NCI-H345 (cell line): ENCODE measurements at places on chromosomes 2 and 18.
A peak's percentile ranks its signal among the peaks of the same experiment; 100 is the strongest.

- peak; percentile 54 for DNase-seq
Measured at GRCh38 chr2:67880291-67880761, 182.5 kb downstream of the C1D start.

GRCh38 chr2:234808907-234809306, 142.9 kb upstream of the SH3BP4 start:
- no peak for DNase-seq

GRCh38 chr2:236162882-236163470, 5.2 kb downstream of the GBX2 start:
- no peak for DNase-seq

DNA sequence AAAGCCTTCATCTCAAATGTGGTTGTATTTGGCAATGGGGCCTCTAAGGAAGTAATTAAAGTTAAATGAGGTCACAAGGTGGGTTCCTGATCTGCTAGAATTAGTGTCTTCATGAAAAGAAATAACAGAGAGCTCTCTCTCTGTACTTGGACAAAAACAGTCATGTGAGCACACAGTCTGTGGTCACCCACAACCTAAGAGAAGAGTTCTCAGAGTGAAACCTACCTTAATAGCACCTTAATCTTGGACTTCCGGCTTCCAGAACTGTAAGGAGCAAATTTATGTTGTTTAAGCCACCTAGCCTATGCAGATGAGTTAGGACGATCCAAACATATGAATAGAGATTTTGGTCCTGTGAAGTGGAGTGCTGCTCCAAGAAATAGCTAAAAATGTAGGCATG, 758.9 kb downstream of the LRRTM4 start:
- DNase-seq = no peak

GRCh38 chr2:232584238-232584637, 33.7 kb downstream of the EIF4E2 start:
- DNase-seq = no peak

GRCh38 chr2:224308272-224308911, 93.5 kb downstream of the FAM124B start:
- no peak for DNase-seq

- no peak for DNase-seq
Measured at GRCh38 chr2:4653991-4654390, 950.6 kb downstream of the DCDC2C start.

DNA sequence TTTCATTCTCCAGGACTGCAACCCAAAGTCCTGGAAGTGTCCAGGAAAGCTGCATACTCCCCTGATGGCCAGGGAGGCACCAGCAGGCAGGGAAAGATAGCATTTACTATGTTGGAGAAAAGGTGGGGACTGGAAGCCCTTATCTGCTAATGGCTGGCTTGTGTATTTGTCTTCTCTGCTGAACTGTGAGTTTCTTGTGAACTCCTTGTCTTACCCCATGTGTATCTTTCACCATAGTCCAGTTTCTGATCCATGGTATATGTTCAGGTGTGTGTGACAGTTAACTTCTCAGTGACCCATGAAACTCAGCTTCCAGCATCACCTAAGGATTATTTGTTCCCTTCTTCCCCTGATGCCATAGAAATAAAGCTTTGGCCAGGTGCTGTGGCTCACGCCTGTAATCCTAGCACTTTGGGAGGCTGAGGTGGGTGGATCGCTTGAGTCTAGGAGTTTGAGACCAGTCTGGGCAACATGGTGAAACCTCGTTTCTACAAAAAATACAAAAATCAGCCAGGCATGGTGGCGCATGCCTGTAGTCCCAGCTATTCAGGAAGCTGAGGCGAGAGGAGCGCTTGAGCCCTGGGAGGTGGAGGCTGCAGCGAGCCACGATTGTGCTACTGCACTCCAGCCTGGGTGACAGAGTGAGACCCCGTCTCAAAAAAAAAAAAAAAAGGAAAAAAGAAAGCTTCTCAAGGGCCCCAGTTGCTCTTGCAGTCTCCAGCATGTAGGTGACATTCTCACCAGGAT, 112.8 kb upstream of the MAP4K3 start:
- DNase-seq = no peak

DNA sequence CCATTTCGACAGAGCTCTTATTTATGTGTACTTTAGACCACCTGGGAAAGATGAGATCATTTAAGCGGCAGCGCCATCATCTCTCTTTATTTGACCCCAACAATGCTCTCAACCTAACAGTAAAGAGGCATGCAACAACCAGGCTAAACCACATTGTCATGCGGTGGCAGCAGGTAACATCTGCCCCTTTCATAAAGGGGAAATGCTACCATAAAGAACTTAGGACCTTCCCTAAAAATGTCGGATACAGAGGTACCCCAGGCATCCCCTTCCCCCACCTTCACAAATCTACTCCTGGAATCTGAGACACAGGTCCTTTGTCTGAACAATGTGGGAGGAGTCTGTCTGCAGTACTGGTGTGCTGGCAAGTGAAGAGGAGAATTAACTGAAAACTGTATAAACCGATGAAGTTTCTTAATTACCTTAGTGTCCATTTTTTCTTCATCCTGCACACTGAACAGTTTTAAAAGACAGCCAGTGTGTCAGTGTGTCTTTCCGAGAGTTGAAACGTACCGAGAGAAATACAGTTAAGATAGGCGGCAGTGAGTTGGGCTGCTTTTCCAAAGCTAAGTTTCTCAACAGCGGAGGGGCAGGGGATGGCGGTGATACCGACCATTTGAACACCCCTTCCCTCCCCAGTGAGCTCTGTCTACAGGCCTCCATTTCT, 1.9 kb downstream of the MEX3C start:
- peak; percentile 65 for DNase-seq

DNA sequence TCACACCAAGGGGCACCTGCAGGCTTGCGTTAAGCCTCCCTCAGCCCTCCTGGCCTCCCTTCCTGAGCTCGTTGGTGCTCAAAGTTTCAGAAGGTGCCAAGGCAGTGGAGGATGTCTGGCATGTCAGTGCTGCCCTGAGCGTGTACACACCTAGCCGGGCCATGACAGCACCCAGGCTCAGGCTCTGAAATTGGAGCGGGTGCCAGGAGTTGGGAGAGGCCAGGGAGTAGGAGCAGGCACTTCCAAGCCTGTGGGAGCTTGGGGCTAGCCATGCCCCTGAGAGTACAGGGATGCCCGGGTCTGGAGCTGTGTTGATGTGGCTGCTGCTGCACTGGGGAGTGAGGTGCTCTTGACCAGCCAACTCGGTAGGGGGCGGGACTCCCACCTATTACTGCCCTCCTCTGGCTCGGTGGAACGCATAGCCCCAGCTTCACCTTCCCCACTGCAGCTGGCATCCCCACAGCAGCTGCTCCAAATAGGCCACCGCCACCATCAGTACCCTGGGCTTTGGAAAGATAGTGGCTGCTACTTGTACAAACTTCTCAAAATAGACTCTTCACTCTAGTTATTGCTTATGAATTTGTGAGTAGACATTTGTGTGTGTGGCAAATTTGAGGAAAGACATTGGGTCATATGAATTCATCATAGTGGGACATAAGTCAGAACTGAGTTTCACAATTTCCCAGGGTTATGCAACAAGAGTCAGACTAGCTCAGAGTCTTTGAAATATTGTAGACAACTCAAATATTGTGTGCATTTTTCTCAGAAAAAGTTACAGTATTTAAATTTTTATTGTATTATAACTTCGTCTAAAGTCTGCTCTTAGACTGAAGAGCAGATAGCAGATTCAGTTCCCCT, 6.8 kb upstream of the PCARE start:
- no peak for DNase-seq

- DNase-seq = no peak
Measured at GRCh38 chr2:85692039-85692645, 2.0 kb upstream of the GNLY start.

DNA sequence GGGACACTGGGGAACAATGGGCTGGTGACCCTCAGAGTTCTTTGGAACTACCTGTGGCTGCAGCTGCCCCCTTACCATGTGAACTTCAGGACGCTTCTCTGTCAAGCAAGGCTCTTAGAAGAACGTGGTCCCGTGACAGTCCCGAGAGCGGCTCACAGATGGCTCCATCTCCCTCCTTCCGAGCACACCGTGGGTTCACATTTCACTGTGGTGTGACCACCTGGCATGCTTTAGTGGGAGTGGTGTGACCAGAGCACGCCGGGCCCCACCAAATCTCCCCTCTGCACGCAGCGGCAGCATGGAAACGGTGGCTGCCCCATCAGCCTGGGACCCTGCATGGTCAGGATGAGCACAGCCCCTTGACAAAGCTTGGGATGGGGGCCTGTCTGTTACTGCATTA, 9.7 kb upstream of the TPO start:
- DNase-seq = no peak

GRCh38 chr2:100208141-100208770, 65.9 kb upstream of the AFF3 start:
- no peak for DNase-seq

DNA sequence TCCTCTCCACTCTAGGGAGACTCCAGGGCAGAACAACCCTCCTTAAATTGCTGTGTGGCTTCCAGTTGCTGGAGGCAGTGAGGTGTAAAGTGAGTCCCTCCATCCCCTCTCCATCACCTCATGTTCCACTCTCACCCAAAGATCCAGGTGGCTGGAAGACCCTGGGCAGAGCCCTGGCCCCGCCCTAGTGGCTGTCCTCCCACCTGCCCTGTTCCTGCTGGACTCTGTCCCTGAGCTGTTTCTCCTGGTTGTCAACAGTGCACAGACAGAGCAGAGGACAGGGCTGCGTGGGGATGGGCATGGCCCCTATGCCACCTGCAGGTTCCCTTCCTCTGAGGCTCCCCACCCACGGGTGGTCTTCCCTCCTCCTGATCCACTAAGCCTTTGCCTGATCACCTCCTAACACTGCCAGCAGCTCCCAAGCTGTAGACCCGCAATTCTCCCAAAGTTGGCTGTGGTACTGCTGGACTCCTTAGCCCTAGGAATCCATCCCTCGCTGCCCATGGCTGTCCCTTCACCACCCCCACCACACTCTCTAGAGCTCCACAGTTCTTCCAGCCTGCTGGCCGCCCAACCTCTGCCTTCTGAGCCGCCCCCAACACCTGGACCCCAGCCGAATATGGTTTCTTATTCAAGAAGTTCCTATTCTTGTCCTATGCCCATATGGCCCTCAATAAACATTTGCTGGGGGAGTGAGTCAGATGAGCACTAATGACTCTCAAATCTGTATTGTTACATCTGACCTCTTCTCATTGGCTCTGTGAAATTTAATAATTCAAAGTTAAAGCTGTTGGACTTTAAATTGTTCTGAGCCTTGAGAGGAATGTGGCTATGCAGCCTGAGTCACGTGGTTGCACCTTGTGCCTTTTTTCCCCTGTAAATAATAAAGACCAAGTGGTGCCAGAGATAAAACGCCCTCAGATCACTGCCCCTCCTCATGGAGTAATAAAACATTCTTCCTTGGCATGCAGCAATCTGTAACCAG, 260.0 kb upstream of the HS6ST1 start:
- no peak for DNase-seq

GRCh38 chr2:98846041-98846440, 90.0 kb downstream of the CRACDL start:
- no peak for DNase-seq

DNA sequence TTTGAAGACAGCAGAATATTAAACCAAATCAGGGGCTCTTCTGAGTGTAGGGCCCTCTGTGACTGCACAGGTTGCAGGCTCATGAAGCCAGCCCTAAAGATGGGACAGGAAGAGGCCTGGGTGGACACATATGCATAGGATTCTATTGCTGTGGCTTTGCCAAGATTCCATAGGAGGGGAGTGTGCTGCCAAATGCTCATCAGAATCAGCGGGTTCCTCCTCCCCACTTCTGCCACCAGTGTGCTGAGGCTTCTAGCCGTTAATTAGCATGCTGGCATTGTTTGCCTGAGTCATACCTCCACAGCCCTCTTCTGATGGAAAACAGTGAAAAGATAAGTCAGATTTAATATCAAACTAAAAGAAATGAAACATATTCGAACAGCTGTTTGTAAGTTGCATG, 103.9 kb upstream of the TMEFF2 start:
- DNase-seq = no peak

GRCh38 chr2:985317-985898, 34.8 kb downstream of the SNTG2 start:
- no peak for DNase-seq

DNA sequence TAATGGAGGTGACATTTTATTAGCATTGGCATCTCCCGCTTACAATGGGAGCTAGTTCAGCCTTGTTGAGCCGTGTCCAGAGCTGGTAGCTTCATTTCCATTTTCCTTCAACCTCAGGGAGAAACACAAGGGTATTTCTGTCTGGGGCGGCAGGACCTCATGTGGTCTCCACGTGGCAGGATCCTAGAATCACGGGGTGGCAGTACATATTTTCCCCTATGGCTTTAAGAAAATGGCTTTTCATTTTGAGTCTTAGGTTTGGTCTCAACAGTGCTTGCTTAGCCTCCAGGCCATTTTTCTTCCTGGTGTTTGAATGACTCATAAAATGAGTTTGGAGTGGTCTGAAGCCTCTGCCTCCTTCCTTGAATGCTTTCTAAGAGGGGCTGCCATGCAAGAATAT, 20.3 kb downstream of the CABLES1 start:
- DNase-seq = no peak

DNA sequence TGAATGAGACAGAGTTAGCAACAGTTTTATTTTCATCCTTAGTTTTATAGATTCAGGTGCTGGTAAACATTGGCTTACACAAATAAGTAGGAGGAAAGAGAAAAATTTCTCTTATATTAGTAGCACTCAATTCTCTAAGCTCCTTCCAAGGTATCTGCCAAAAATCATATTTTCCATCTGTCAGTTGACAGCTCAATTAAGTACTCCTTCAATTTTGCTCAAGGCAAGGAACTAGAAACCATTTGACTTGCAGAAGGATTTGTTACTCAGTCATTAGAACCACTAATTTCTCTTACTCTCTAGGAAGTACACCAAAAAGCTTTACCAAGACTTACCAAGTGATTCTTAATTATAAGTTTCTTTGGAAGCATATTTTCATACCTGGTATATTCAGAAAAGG, 101.4 kb upstream of the ATP8B1 start:
- no peak for DNase-seq

DNA sequence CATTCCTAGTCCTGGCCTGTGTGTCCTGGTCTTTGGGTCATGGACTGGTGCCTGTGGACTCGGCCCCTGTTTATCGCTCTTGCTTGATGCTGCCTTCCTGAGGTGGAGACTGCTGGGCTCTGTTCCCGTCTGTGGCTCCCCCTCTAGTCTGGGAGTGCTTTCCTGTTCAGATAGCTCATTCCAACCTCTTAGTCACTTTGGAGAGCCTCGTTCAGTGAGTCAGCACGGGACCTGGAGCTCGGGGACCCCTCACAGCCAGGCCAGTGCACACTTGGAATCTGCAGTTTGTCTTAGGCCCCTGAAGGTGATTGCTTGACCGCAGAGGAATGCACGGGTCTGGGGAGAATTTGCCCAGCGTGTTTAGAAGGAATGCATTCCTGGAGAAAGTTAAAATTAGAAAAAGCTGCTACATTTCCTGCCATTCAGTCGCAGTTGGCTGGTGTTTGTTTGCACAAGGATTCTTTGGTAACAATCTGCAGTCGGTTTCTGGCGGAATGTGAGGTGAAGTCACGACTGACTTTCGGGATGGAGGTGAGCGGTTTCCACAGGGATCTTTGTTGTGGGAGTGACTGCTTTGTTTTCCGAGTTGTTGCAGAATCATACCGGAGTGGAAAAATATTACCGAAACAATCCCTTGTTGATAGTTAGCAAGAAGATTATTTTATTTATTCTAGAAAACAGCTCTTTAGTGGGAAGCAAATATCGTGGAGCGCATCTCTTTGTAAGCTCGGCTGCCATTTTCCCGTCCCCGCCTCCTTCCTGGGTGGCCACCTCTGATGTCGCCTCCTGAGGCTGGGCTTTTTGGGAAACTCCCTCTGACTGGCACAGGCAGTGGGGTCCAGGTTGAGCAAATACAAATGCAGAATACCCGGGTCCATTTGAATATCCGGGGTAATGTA, 29.6 kb downstream of the SH3BP4 start:
- DNase-seq = peak; percentile 60
